Sigmoid colon (tissue), 7 donors: ENCODE measurements at places on chromosomes 4 and X. TPM values are rescaled to one million over a fixed set of nuclear protein-coding genes. Genes with fewer than 3 reads are reported as not detected.
A peak's percentile ranks its signal among the peaks of the same experiment; 100 is the strongest.

MAGEE2 gene
- 0.36 TPM for total RNA-seq

TSPAN6 gene
- 16.3 TPM for total RNA-seq

DNA sequence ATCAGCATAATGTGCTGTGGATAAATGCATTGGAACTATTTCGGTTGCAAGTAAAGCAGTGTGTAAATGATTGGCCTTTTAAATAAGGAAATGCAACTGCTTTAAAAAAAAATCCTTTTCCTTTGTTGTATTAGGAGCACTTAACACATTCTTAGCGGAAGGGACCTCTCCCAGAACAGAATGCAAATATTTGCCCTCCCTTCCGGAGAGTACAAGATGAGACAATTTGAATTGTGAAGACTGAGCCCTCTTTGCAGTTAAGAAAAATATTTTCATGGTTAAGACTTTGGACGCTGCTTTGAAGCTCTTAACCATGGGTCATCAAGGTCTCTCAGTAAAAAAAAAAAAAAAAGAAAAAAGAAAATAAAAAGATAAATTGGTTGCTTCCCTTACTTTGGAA, 9.5 kb upstream of the NOX1 start:
- DNase-seq, result no peak

GRCh38 chrX:153582896-153583295, 16.0 kb downstream of the CCNQ start:
- no peak for DNase-seq

DNA sequence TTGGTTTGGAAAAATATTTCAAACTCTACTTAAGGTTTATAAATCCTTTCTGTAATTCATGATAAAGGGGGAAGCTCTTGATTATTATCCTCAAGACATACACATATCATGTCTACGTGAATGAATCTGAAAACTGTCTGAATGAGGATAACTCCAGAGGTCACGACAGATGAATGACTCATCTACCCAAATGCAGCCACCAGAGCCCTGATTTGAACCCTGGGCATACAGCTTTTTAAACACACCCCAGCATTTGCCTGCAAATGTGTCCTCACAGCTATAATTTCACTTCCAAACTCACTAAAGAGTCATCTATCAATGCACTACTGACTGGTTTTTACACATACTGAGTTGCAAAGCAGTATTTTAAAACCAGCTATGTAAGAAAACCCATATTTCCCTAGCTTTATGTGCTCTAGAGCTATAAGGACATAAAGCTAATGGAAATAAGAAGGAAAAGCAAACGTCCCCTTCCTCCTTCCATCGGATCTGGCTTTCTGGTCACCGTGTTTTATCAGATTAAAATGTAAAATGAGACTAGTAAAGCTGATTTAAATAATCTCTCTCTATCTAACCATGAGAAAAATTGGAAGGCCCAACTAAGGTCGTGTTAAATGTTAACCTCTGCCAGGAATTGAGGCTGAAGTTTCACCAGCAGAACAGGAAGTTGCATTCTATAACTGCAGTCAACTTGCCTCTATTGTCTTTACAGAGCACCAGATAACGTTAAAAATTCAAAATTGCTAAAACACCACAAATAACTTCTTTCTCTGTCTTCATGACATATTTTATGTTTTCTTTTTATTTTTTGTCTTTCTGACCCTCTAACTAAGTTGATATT, 63.1 kb upstream of the SPP1 start:
- DNase-seq, result no peak

DNA sequence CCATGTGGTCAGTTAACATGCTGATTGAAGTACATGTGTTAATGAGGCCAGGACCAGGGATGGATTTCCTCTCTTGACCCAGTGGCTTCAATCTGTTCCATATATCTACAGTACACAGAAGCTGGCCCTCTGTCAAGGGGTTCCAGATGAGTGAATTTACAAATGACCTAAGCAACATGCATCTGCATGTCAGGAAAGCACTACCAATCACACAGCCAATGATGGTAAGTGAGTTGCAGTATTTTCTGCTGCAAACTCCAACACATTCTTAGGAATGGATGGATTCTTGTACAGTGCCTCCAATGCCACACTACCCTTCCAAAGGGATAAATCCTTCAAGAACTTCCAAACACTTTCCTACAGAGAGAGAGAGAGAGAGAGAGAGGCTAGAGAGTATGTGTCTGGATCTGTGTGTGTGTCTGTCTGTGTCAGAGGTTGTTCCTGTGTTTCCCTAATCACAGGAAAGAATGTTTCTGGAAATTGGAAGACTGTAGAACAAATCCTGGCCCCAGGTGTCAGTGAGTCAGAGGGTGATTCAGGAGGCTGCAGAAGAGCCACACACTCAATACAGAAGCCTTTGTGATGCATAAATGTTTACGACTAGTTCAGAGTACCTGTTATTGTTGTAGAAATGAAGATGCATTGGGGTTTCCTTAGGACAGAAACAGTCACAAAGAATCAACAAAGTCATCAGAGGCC, 107.5 kb downstream of the GUCY2F start:
- DNase-seq, result no peak

DNA sequence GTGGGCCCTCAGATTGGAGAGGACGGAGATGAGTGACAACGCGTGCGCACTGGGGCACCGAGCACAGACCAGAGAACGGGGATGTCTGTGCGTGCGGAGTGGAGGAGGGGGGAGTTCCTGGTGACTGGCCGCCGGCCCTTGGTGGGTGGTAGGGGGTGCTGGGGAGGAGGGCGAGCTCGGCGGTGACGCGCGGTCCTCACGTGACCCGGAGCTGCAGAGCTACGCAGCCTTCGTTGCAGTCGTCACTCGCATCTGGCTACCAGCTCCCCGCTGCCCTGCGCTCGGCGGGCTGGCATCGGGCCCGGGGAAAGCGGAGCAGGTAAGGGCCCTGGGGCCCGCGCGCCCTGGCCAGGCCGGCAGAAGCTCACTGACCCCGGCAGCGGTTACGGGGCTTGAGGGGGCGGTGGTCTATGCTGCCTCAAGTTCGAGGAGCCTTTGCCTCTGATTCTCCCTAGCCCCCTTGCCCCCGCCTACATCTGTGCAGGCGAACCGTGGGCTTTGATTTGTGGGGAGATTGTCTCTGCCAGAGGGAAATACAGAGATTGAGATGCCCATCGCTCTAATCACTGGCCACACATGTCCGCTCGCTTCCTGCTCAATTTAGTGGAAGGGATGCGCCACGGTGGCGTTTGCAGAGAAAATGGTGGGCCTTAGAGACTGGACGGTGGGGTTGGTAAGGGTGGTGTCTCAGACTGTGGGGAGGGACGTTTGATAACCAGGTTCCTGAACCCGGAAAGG, at the start of gene ARMCX4:
ARMCX4 (plus strand) TSS at position 245 of the 738 bp plus-strand sequence. CDS start 3,134 bp downstream, outside the sequence.
- peak; percentile 87 for DNase-seq

DNA sequence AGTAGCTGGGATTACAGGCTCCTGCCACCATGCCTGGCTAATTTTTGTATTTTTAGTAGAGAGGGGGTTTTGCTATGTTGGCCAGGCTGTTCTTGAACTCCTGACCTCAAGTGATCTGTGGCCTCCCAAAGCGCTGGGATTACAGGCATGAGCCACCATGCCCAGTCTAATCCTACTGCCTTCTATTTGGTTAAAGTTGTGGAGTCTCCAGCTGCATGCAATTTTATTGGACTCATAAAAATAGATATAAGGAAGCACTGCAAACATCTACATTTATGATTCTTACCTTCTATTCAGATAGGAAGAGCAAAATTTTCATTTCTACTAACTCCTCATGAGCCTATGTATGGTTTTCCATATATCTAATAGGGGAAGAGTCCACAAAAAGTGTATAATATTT, 13.7 kb downstream of the RIPPLY1 start:
- no peak for DNase-seq

GRCh38 chr4:30832639-30833038, 112.5 kb downstream of the PCDH7 start:
- no peak for DNase-seq
